Stimulated activated CD8-positive, alpha-beta memory T cell treated with anti-CD3 and anti-CD28 coated beads, Interleukin-7, amount 100 ng/mL, for 4 hours (primary cell): ENCODE measurements at places on chromosomes 16 and 17.
A peak's percentile ranks its signal among the peaks of the same experiment; 100 is the strongest.

- DNase-seq: no peak
Measured at GRCh38 chr17:77409282-77410161, 268.8 kb downstream of the SEC14L1 start.

- DNase-seq: no peak
Measured at GRCh38 chr16:25317732-25318316, 60.2 kb upstream of the ZKSCAN2 start.

DNA sequence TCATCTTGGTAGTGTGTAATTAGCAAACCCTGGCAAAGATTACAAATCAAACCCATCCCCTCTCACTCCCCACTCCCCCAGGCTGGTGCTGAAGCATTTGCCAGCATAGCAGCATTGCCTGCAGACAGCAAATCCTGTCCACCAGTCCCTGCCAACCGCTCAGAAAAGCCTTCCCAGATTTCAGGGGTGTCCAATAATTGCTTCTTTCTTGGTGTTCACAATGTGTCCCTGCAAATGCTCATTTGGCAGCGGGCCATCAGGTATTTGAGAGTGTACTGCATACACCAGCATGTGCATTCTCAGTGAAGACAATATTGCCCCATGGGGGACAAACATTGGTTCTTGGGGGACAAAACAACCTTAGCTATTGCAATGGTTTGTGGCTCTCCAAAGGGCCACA is 28.2 kb downstream of the ORC6 start:
- DNase-seq: no peak

DNA sequence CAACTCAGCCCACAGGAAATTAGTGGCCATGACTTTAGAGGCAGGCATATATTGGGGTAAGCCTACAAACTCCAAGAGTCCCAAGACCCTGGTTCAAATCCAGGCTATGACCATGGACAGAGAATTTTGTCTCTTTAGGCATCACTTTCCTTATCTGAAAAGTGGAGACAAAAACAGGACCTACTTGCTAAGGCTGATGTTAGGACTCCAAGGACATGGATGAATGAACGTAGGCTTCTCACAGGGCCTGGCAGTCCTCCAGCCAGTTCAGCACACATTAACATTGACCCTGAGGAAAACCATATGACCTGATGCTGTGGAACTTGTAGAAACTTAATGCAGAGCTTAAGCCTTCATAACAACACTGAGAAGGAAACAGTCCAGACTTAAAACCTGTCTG is 1.4 kb downstream of the FKBP10 start:
- no peak for DNase-seq

GRCh38 chr16:6375465-6376075 is 957.1 kb upstream of the RBFOX1 start:
- DNase-seq: no peak

GRCh38 chr16:66728117-66728787 is 23.2 kb downstream of the DYNC1LI2 start:
- DNase-seq: no peak

DNA sequence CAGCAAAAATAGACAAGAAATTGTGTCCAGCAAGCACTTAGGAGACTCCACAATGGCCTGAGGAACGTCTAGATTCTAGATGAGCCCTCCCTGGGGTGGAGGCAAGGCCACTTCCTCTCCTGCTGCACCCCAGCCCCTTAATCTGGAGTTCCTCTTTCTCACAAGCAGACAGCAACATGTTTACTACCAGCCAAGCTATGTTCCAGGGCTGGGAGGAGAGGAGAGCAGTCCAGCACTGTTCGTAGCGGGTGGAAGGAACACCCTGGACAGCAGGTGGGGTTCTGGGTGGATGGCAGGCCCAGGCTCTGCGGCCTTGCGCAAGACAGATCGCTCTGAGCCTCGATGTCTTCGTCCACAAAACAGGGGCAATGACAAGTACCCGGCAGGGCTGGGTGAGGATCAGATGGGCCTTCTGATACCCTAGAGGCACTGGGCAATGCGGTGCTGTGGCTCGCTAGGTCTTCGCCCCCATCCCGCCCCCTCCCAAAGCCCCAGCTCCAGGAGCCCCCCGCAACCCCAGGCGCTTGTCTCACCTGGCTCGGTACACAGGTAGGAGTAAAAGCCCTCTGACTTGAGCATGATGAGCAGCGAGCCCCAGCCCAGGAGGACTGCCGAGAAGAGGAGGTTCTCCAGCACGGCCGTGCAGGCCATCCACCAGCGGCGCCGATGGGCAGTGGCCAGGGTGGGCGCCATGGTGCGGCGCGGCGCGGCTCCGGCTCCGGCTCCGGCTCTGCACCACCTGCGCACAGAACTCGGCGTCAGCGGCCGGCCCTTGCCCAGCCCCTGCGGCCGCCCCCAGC is 1.3 kb downstream of the SLC43A2 start:
- DNase-seq: no peak

DNA sequence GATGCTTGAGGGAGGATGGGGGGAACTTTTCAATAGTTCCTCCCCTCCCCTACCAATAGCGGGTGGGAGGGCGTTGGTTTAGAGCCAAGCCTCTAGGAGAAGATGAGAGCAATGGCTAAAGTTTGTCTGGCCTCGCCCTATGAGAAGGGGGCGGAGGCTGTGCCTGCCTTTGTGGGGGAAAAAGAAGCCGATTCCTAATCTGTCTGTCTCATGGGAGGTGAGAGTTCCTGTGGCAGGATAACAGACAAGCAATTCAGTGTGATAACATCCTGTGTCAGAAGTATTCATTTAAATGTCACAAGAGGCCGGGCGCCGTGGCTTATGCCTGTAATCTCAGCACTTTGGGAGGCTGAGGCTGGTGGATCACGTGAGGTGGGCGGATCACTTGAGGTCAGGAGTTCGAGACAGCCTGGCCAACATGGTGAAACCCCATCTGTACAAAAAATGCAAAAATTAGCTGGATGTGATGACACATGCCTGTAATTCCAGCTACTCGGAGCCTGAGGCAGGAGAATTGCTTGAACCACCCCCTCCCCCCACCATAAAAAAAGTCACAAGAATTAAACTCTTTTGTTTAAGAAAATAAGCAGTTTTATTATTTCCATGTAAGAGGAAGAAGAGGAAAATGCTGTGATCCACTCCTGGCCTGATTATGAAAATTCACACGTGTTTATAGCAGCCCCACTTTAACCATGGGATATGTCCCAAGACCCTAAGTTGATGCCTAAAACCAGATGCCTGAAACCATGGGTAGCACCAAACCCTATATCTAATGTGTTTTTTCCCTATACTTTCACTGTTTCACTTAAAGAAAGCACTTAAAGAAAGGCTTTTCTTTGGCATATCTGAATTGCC is 1.7 kb downstream of the SLFN5 start:
- peak; percentile 79 for DNase-seq

DNA sequence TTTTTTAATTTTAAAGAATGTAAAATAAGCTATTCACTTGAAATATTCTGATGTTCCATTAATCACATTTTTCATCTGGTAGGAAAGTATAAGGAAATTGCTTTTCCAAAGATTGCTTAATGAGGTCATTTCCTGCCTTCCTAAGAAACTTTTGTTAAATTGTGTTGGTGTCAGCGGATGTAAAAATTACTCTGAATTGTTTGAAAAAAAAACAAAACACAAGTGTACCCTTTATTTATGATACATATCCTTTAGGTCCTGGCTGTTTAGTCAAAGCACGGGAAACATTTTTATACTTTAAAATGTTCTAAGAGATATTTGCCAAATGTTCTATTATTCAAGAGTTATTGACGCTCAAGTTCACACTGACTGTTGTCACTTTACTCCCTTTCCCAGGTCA is 1357.4 kb upstream of the GOT2 start:
- no peak for DNase-seq

- DNase-seq: no peak
Measured at GRCh38 chr17:12967962-12968361, 49.9 kb downstream of the ELAC2 start.

- no peak for DNase-seq
Measured at GRCh38 chr16:17949141-17949981, 387.2 kb downstream of the NPIPA8 start.

DNA sequence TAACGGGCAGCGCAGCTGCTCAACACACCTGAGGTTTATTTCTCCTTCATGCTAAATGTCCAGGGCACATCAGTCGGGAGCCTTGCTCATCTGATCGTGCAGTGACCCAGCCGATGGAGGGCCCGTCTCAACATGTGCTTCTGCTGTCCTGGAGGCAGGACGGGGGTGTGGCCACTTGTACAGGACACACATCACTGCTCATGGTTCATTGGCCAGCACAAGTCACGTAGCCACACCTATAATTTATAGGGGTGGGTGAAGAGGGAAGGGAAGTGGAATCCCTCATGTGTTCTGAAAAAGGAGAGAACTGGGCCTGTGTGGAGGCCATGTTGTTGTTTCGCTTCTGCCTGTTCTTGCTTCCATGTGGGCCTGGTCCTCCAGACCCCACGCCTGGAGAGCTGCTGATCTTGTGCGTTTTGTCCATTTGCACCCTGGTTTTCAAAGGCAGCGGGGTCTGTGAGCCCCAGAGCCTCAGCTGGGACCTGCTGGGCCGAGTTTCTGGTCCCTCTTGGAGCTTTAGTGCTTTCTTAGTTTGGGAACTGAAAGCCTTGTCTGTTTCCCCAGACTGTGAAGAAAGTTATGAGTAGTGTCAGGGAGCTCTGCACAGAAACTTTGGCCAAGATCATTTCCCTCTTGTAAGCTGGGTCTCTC is 60.5 kb downstream of the CMIP start:
- DNase-seq: no peak

DNA sequence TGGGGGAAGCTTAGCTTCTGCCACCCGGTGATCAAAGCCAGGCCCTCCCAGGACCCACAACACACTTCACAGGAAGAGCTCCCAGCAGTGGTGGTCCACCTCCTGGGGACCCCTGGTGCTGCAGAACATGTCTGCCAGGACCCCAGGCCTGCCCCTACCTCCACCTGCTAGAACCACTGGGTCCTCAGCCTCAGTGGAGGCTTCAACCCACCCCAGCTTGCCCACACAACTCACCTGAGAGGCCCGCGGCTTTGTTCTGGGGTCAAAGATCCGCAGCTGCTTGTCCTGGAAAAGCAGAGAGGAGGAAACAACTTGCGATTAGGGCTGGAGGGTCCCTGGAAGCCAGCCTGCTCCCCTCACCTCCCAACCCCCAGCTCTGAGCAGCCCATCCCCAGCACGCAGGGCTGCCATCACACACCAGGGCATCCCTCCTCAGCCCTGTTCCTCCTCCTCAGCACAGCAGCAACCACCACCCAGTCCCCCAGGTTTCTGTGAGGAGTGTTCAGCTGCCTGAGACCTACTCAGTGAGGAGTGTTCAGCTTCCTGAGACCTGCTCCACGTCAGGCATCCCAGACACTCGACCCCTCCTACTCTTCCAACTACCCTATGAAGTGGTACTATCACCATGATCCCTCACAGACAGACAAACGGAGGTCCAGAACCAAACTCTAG is 21.2 kb downstream of the CORO7 start:
- no peak for DNase-seq

GRCh38 chr17:36493956-36494355 is 7.5 kb downstream of the ZNHIT3 start:
- DNase-seq: no peak

DNA sequence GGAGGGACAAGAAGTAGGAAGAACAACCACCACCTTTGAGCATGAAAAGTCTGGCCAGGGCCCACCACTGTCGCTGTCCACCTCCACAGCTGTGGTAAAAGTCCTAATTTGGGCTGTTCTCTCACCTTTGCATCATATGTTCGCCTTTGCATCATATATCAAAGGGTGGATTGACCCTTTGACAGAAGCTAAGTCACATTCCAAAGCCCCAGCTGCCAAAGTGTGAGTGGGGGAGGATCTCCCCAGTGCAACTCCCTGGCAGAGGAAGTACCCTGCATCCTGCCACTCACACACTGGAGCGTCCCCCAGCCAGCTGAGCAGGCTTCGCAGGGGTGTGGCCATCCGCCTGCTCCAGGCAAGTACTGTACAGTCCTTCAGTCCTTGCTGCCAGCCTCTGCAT is 12.7 kb upstream of the SPECC1 start:
- DNase-seq: no peak

DNA sequence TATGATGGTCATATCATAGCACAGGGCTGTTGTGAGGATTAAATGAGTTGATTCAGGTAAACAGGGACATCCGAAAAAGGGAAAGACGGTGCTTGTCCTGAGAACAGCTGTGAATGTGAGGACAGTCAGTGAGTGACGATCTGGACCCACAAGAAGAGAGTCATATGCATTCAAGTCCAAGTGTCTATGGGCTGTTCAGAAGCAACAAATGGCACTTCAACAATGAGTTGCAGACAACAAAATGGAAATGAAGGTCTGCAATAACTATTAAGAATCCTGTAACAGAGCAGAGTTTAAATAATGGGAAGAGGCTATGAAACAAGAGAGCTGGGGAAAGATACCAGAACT is 100.3 kb downstream of the ADCY9 start:
- DNase-seq: no peak

GRCh38 chr17:45240905-45241327 is 19.2 kb downstream of the FMNL1 start:
- no peak for DNase-seq

DNA sequence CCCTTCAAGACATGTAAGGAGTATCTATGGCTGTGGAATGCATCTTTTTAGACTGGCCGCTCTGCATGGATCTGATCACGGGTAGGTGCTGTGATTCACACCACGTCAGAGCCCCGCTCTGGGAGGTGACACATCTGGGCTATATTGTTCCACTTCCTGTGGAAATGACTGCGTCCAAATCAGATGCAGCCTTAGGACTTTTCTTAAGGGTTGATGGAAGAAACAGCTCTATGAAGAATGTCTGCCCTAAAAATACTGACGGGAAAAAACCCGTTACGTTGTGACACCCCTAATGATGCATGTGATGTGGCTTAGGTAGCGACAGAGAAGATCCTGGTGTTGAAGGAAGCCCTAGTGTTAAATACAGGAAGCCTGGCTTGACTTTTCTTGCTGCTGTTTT is 12.2 kb downstream of the BANP start:
- DNase-seq: peak; percentile 74

DNA sequence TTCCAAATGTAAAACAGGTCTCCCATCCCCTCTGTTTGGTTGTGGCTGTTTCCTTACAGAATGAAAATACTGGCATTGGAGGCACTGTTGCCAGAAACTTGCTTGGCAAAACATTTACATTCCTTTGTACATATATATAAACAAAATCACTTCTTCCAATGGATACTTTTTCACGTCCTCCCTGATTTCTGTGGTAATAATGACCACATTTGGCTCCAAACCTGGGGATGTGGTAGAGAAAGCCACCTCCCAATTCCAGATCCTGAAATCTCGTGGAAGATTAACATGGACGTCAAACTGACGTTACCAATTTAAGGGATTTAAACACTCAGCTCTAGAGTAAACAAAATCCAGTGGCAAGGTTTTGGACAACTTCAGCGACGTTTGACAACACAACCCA is 370.8 kb upstream of the ZFHX3 start:
- no peak for DNase-seq

GRCh38 chr17:76091526-76092286 is 11.9 kb downstream of the EXOC7 start:
- DNase-seq: no peak

DNA sequence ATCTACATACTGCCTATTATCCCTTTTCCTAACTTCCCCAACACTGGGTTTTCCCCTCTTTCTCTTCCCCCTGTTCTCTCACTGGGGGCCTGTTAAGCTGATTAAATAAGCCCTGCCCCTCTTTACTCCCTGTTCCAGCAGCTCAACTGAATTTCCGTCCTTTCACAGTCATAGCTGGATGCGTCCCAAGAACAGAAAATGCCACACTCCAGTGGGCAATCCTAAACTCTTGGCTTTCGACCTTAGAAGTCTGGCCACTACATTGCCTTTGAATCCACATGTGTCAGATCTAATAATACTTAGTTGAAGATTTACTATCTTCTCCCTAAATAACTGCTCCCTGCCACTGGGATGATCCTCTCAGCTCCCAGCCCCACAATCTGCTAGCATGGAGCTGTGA is 34.5 kb downstream of the KCNJ16 start:
- DNase-seq: no peak

- DNase-seq: no peak
Measured at GRCh38 chr16:84329016-84329415, 34.3 kb downstream of the WFDC1 start.
